ENCODE measurements at places on chromosomes 5 and 9.

DNA sequence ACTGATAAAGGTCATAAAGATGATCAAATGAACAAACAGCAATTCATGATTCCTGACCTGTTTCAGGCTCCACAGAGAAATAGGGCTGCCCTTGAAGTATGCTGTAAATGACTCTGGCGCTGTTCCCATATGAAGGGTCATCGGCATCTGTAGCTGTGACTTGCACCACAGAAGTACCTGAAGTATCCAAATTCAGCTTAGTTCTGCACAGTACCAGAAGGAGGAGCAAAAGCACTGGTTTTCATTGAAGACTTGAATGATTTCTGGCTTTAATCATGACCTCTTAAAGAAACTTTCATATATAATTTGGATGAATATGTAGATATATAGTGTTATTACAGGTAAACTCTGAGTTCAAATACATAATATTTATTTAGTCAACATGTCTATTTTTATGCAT, 109.1 kb downstream of the CDH10 start:
- no peak for DNase-seq

DNA sequence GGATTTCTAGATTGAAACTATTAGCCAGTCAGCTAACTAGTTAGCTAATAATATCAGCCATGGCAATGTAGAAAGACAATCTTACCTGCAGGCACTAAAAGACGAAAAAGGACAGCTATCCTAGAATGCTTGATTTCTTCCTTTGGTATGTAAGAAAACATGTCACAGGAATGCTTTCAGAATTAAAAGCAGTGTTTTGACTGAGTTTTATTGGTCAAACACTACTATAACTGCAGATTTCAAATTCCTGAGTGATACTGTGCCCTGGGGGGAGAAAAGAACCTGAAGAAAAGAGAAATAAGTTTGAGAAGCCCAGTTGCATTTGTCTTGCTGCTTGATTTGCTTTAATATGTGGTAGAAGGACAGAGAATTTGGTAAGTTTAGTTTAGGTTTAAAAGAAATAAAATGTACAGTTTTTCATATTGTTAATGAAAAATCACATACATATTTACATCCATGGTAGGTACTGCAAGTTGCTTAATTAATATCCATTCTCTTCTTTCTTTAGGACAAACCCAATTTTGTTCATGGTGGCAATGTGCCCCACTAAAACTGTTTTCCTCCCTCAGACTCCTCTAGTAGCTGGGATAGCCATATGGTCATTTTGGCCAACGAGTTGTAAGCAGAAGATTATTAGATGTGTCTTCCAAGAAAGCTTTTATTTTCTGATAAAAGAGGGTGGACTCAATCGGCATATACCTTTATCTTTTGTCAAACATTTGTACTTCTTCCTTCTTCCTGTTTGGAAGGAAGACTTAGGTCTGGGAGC, 4.3 kb upstream of the FAM169A start:
- no peak for DNase-seq

DNA sequence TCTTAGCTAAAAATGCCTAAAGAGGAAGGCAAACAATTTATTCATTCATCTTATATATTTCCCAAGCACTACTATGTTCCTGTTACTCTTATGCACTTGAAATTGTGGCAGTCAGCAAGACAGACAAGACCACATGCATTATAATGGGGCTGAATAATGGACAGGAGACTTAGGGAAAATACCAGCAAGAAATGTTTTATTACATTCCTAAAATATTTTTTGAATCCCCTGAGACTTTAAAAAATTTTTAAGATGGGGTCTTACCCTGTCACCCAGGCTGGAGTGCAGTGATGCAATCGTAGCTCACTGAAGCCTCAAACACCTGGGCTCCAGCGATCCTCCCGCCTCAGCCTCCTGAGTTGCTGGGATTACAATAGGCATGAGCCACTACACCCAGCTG, 13.2 kb downstream of the ZCCHC9 start:
- no peak for DNase-seq

DNA sequence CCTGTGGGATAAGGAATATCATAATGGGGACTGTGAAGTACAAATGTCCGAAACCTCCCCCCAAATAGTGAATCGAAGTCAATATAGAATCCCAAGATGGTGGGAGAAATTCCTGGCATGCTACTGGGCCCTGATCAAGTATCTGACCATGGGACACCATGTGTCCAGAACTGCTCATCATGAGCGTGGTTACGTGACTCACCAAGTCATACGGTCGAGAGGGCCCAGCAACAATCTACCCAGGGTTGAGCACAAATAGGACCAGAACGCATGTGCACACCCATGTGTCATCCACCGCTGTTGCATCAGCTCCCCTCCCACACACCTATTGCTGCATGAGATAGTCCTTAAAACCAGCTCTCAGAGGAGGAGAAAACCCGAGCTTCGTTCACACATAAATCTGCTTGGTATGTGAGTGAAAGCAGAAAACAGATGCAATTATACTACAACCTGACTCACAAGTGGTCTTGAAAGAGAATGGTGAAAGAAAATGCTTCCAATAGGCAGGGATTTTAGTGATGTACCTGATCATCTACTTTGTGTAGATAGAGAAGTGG, 353.2 kb downstream of the CWC27 start:
- no peak for DNase-seq

DNA sequence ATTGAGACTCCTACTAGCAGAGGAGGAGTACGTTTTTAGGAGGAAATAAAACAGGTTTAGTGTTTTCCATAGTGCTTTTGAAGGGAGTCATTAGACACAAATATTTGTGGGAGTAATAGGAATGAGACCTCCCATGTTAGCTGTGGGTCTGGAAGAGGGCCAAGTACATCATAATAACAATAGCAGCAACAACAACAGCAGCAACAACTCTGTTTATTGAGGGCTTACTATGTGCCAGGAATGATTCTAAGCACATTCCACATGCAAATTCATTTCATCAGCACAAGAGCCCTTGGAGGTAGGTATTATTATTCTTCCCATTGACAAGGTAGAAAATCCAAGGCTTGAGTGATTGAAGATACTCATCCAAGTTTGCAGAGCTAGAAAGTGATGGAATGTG, 384.2 kb upstream of the RPS23 start:
- no peak for DNase-seq

DNA sequence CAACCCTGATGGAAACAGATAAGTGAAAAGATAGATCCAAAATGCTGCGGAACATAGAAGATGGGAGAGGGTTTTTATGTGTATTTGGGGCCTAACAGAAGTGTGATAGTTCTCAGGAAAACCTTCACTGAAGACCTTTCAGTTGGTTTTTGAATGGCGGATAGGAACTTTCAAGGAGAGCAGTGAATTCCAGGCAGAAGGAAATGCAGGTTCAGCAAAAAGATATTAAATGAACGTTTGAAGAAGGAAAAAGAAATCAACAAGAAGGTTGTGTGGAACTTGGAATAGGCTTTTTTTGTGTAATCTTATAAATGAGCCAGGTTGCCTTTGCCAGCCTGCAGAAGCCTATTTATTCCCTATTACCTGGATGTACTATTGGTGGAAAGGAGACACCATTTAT, 2.1 kb downstream of the PPIP5K2 start:
- DNase-seq, result no peak

- DNase-seq, result no peak
These were observed 37.4 kb upstream of the SSBP2 start for GRCh38 chr5:81788329-81788728.

- DNase-seq, result no peak
These were observed 9.9 kb downstream of the SLC25A25 start for GRCh38 chr9:128077847-128078503.

- no peak for DNase-seq
These were observed 270.2 kb upstream of the MVB12B start for GRCh38 chr9:126056312-126057021.

- no peak for DNase-seq
These were observed 37.8 kb upstream of the TAS2R1 start for GRCh38 chr5:9667906-9668305.

DNA sequence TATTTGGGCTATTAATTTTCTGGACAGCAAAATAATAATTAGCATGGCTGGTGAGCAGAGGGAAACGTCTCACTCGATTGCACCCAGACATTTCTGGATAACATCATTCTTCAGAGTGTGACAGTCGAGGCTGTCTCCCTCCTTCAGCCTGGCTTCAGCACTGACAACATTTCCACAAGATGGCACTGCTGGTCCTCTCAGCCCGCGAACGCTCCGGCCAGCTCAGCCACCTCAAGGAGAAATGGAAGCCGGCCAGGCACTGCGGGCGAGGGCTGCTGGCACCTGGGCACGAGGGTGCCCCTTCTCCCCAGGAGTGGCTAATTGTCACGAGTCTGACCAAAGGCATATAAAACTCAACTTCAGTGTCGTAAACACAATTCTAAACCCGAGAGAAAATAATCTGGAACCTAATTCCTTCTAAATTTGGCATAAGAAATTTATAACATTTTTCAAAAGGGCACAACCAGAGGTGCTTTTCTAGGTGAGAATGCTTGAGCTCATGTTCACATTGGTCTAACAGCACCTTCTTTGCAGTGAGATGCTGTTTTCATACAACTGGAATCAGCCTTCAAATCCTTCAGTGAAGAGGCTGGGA, 65.9 kb downstream of the DAP start:
- no peak for DNase-seq

GRCh38 chr5:54177058-54177457, 133.3 kb downstream of the ARL15 start:
- DNase-seq, result no peak
